Stimulated activated CD8-positive, alpha-beta memory T cell treated with anti-CD3 and anti-CD28 coated beads, Interleukin-4, amount 100 ng/mL, for 24 hours (primary cell): ENCODE measurements at places on chromosomes 2 and 18.

GRCh38 chr2:46311651-46312223 is 14.5 kb downstream of the EPAS1 start:
- DNase-seq, result no peak

DNA sequence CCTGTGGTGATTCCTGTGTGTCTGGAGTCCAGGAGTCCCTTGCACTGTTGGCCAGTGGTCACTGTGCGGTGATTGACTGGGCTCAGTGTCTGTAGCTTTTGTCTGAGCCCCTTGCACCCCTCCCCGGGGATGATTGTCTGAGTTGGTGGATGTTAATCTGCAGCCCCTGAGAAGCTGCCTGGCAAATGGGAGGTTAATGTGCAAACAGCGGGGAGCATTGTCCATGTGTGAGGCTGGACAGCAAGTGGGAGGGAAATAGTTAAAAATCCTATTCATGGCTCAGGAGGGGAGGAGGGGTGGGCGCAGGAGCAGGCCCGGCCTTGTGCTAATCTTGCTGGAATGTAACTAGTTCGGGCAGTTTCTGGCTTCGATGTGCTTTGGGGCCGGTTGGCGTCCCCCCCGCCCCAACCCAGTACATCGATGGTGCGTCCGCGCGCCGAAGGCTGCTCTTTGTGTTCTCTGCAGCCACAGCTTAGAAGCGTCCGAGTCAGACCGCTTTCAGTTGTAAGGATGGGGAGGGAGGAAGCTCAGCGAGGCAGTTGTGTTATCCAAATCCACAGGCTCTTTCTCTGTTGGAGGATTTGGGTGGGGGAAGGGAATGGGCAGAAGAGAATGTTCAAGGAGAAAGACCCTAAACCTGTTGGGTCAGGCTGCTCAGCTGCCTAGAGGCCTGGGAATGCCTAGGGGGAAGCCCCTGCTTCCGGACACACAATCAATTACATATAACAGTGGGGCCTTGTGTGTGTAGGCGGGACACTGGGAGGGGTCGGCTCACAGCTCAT is 71.8 kb downstream of the TGOLN2 start:
- DNase-seq, result no peak

DNA sequence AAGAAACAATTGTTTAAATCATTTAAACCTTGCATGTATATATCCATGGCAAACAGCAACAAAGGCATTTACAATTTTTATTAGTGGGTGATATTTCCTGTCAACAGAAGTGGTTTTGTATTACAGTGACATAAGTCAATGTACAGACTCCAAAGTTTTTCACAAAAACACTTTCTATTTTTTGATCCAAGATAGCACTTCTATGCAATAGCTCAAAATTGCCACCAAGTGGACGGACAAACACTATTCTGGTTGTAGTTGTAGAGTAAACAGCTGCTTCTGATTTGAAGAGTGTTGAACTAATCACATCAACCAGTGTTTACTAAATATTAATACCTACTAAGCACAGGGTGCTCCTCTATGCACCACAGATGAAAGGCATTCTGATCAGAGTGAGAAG is 421.4 kb downstream of the NCKAP5 start:
- DNase-seq, result no peak

DNA sequence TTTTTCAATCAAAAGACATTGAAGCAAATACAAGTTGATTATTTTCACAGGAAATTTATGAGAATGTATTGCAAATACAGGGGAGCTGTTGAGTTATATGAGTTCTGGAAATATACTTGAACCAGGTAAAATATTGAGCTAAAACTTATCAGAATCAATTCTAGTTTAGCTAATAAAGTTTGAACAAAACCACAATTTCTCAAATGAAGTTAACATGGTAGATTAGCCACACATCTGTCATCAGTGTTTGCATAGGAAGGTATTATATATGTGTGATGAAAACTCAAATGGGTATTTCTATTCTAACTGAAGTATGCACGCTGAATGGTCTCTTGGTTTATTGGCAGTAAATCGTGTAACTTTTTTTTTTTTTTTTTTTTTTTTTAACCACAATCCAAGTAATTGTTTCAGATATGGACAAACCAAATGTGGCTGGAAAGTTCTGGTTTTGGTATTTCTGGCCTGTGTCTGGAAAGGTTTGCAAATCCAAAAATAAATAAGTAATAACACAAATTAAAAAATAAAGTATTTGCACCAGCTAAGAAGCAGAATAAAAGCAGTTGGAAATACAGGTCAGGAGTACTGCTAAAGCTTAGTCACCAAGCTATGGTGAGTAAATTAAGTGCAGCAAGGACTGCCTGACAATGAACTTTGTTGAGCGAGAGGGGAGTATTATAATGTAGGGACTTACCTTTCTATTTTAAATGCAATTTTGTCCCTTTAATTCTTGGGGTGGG is 479.1 kb upstream of the FANCL start:
- no peak for DNase-seq

DNA sequence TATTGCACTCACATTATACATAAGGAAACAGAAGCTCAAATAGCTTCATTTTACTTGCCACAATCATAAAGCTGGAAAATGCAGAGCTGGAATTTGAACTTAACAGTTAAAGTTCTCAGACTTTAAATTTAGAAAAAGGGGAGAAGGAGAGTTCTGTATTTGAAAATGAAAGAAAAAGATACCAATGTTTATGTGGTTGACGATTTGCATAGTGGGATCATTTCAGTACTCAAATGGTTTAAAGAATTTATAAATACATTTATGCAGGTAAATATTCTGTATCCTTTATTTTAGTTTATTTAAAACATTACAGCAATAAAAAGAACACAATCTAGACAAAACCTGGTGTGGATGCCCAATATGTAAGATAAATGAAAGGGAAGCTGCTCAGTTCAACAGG is 25.5 kb upstream of the STAT4 start:
- no peak for DNase-seq

DNA sequence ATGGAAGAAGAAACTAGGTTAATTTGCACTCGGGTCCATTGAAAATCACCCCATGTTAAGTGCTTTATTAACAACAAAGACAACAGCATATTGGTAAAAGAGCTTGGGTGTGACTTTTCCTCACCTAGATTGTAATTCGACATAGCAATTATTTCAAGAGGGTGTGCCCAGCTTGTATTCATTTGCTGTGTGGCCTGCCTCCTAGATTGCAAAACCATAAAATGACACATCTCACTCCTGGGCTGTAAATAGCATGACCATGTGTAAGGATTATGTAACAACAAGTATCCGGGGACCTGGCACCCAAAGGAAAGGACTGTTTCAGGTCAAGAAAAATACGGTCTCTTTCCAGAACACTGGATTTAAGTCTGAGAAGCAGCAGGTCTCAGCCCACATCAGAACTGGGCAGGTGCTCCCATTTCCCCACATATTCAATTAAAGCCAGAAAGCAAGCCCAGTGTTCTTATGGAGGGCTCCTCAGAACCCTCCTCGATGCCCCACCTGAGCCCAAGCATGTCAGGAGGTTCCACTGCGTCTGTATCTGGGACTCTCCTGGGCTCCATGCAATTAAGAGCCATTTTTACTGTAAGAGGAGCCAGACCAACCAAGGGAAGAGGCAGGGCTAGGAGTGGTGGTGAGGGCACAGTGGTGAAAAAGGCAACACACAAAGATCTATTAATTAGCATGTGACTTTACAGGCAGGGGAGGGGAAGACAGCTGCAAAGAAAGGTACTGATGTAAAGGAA is 39.2 kb downstream of the MREG start:
- DNase-seq, result no peak

- no peak for DNase-seq
Observed at GRCh38 chr2:8819194-8819593, 18.2 kb downstream of the KIDINS220 start.

- no peak for DNase-seq
Observed at GRCh38 chr2:43766006-43766405, 7.8 kb upstream of the DYNC2LI1 start.

- DNase-seq, result no peak
Observed at GRCh38 chr2:147081831-147082230, 763.0 kb upstream of the ACVR2A start.

DNA sequence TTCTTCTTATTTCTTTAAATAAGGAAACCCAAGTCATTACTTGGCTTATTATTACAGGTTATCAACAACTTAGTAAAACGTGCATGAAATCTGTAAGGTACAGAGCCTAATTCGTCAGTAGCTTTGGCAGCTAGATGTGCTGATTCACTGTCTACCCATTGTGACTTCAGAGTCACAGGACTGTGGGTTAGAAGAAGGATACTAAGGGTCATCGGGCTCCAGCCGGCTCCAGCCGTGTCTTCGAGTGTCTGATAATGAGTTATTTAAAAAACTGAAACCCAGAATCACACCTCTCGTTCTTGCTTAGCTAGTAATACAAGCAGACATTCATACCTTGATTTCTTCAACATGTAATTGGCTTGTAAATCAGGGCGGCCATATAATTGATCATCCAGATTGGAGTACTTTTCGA is 170.5 kb downstream of the FMNL2 start:
- DNase-seq, result no peak

DNA sequence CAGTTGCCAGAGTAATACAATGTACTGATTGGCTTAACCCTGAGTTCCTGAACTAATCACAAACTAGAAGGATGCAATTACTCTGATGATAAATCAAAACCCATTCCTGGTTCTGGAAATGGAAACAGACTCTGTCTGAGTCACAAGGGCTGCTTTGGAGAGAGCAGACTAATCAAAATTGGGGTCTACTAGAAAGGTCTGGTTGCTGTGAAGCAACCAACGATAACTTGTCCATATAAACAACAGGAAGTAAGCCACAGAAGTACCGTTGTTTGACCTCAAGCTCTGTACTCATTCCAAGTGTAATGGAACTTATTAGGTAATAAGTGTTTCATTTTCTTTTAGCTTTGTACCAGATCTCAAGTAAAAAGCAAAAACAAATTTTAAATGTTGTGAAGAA is 49.7 kb downstream of the RASGRP3 start:
- no peak for DNase-seq

- DNase-seq, result no peak
Observed at GRCh38 chr2:3604207-3604877, 9.4 kb downstream of the COLEC11 start.
